ENCODE measurements at places on chromosomes 16 and 17. TPM values are rescaled to one million over a fixed set of nuclear protein-coding genes. Genes with fewer than 3 reads are reported as not detected.
A peak's percentile ranks its signal among the peaks of the same experiment; 100 is the strongest.

Gene ITGB3
- not detected for total RNA-seq

- DNase-seq, result no peak
These were observed 17.8 kb downstream of the LRRC75A start for GRCh38 chr17:16474012-16474725.

Gene CNTROB
- total RNA-seq, result 55.7 TPM

Gene TGFB1I1
- 19.2 TPM for total RNA-seq

Gene TEKT3
- 0.54 TPM for total RNA-seq

- peak; percentile 95 for DNase-seq
These were observed 3.5 kb upstream of the RPL13 start for GRCh38 chr16:89556750-89557689.

Gene KCTD2
- 23.4 TPM for total RNA-seq

- DNase-seq, result no peak
These were observed 2.3 kb downstream of the TSR3 start for GRCh38 chr16:1349351-1349750.

Gene MYO15B
- total RNA-seq, result 82.6 TPM

GRCh38 chr17:77291591-77292386 is 151.0 kb downstream of the SEC14L1 start:
- DNase-seq, result no peak

GRCh38 chr17:17902877-17903276 is 66.1 kb upstream of the SREBF1 start:
- no peak for DNase-seq

- DNase-seq, result no peak
These were observed 11.2 kb downstream of the SULT1A2 start for GRCh38 chr16:28585674-28586073.

DNA sequence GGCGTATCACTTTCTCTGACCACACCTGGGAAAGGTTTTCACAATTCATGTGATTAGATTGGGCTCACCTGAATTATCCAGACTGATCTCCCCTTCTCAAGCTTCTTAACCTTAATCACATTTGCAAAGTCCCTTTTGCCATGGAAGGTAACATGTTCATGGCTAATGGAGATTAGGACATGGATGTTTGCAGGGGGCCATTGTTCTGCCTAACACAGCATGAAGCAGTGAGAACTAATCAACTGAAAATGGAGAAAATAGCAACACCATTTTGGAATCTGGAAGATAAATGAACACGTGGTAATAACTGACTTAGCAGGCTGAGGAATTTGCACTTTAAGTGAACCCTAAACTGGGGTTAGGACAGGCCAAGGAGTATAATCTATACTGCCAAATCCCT is 25.0 kb upstream of the SBK1 start:
- DNase-seq, result no peak

GRCh38 chr16:89187032-89187769 is 13.1 kb downstream of the SLC22A31 start:
- DNase-seq, result peak; percentile 64

- DNase-seq, result no peak
These were observed 49.7 kb upstream of the ANKFY1 start for GRCh38 chr17:4313221-4314114.

Gene KRTAP4-1
- total RNA-seq, result not detected

GRCh38 chr16:3004319-3004718 is 8.4 kb upstream of the CLDN9 start:
- peak; percentile 43 for DNase-seq

DNA sequence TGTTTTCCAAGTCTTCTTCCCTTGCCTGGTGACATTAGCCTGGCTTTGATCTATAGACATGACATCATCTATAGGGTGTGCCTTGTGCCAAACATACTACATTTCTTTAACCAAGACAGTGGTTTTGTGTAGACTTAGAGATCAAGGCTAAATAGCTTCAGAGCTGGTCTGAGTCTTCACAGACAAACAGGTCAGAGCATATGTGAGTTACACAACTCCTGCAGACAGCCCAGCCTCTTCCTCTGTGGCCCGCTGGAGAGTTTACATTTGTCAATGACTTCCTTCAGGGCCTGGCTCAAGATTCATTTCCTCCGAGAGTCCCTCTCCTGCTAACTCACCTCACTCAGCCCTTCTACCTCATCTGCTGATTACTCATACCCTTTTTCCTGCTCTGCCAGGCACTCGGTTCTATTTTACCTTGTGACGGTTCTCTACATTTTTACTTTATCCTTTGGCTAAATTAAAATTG is 73.1 kb upstream of the TANC2 start:
- no peak for DNase-seq

DNA sequence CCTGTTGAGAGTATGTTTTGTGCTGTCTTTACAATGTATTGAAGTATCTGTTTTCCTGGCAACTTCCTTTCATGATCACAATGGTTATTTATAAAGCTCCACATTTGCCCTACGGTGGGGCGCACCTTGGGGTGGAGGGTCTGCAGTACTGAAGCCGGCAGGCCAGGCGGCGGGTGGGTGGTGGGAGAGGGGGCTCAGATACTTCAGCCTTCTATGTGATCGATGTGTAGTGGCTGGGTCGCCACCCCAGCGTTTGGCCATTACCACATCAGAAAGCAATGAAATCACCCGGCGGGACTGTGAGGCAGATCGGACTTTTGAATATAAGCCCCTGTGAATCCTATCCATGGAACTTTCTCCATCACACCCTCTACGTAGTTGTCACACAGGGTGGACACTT is 196.6 kb downstream of the FOXL1 start:
- DNase-seq, result no peak

Gene ATP2A1
- total RNA-seq, result 4.5 TPM

Gene CCL8
- not detected for total RNA-seq

DNA sequence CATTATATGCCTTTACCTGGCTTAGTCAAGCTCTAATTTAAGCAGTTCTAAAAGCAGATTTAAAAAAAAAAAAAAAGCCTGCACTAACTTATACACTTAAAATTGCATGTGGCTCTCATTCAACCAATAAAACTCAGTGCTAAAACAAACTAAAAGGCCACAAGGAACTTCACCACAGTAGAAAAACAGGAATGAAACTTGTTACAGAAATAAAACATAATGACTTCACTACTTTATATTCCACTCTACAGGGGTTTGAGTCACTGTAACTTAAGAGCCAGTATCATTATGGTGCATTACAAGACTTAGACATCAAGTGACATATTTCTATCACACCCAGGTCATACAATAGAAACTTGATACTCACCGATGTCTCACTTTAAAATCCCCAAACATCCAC is 11.1 kb downstream of the CA10 start:
- no peak for DNase-seq

Gene MYCBPAP
- 2.5 TPM for total RNA-seq

GRCh38 chr17:7588553-7589203 is 1.2 kb downstream of the SOX15 start:
- DNase-seq, result no peak

- DNase-seq, result no peak
These were observed 13.7 kb upstream of the CDIPT start for GRCh38 chr16:29876594-29877249.

- DNase-seq, result no peak
These were observed 20.3 kb downstream of the TRIM25 start for GRCh38 chr17:56893503-56893902.

DNA sequence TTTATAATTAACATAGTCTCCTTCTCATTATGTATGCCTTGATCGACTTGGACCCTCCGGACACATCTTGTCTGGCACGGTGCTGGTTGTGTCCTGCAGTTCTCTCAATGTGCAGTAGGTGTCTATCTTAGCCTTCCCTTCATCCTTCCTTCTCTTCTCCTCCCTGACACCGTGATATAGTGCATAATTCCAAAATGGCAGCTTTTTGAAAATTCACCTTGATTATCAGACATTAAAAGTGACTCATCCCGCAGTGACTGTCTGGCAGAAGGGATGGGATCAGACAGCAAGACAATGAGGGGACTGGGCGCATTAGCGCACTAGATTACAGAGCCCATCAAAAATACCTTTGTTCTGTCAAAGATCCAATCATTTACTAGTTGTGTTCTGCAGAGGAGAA is 70.0 kb upstream of the PMFBP1 start:
- DNase-seq, result peak; percentile 34

DNA sequence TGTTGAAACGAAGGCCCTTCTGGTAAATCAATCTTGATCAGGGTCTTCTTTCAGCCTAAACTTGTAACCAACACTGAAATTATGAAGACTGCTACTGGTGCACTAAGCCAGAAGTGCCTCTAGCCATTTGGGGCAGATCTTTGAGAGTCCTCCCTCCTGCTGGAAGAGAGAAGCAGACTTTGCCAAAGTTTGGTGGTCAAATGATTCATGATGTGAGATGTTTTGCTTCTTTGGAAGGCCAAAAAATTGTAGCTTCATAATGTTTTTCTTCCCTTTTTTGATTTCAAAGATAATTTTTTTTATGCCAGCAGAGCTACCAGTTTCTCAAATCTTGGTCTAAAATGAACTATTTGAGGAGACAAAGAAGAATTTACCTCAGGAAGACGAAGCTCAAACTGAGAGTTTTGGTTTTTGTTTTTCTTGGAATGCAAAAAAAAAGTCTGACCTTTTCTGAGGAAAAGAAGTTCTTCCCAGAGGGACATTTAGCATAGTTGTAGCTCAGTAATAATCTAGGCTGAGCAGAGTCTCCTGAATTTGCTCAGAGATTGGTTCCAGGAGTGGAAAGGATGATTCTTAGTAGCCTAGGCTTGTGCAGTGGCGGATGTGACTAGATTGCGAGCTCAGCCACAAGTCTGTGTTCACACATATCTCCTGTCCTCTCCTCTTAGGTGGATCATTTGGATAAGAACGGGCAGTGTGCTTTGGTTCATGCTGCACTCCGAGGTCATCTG is 50.9 kb downstream of the CYB561 start:
- no peak for DNase-seq

GRCh38 chr17:82938873-82939620 is 99.2 kb upstream of the ZNF750 start:
- no peak for DNase-seq

Gene DPEP2
- not detected for total RNA-seq

GRCh38 chr17:58338841-58339754 is 10.5 kb upstream of the TSPOAP1 start:
- DNase-seq, result peak; percentile 82

GRCh38 chr17:7432296-7432695 is 2.9 kb upstream of the TMEM102 start:
- DNase-seq, result no peak

DNA sequence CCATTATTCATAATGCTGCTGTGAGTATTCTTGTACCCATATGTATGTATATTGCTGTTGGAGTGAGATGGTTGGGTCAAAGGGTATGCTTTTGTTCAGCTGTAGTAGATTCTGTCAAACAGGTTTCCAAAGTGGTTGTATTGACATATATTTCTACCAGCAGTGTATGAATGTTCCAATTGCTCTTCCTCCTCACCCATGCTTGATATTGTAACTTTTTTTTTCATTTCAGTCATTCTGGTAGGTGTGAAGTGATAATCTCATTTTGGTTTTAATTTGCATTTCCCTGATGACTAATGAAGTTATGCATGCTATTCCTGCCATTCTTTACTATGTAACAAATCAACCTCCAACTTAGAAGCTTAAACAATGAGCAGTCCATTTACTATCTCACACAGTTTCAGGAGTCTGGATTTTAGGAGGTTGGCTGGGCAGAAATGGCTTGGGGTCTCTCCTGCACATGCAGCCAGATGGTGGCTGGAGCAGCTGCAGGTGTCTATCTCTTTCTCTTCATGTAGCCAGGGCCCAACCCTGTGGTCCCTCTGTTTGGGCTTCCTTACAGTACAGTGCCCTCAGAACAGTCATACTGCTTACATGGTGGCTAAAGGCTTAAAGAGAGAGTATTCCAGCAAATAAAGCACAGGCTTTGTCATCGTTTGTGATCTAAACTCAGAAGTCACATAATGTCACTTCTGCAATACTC is 21.2 kb downstream of the ERAL1 start:
- no peak for DNase-seq

DNA sequence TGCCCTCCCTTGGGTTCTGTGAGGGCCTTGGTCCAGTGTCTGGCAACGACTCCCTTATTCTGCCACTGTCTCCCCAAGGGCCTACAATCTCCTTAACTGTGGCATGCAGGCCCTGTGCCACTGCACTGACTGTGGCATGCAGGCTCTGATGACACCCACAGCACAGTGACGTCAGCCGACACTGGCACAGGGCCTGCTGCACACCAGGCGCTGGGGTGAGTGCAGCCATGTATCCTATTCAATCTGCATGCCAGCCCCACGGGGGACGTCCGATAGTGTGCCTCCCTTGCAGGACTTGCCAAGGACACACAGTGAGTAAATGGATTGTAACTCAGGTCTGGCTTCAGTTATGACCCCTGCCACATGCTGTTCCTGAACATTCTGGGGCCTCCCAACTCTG is 39.8 kb upstream of the RASD1 start:
- no peak for DNase-seq

Gene KRT20
- total RNA-seq, result not detected

DNA sequence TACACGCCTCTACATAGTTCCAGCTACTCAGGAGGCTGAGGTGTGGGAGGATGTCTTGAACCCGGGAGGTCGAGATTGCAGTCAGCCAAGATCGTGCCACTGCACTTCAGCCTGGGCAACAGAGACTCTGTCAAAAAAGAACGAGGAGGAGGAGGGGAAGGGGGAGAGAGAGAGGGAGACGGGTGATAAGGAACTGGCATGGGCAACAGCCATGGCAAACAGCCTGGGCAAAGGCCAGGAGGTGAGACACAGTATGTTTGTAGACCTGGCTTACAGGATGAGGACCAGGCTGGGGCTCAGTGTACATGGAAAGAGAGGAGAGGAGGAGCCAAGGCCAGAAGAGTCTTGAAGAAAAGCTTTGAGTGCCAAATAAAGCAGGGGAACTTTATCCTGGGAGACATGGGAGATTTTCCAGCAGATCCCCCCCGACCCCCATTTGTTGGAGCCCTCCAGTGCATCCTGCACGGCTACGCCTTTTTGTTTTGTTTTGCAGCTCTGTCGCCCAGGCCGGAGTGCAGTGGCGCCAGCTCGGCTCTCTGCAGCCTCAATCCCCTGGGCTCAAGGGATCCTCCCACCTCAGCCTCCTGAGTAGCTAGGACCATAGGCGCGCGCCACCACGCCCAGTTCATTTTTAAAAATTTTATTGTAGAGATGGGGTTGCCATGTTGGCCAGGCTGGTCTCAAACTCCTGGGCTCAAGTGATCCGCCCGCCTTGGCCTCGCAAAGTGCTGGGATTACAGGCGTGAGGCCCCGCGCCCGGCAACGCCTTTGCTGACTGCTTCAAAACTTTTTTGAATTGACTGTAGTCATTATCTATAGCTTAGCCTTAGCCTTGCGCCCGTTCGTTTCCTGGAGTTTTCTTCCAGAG is 1.3 kb upstream of the ALKBH5 start:
- no peak for DNase-seq
